ENCODE measurements at places on chromosomes 6 and 20.
A peak's percentile ranks its signal among the peaks of the same experiment; 100 is the strongest.

DNA sequence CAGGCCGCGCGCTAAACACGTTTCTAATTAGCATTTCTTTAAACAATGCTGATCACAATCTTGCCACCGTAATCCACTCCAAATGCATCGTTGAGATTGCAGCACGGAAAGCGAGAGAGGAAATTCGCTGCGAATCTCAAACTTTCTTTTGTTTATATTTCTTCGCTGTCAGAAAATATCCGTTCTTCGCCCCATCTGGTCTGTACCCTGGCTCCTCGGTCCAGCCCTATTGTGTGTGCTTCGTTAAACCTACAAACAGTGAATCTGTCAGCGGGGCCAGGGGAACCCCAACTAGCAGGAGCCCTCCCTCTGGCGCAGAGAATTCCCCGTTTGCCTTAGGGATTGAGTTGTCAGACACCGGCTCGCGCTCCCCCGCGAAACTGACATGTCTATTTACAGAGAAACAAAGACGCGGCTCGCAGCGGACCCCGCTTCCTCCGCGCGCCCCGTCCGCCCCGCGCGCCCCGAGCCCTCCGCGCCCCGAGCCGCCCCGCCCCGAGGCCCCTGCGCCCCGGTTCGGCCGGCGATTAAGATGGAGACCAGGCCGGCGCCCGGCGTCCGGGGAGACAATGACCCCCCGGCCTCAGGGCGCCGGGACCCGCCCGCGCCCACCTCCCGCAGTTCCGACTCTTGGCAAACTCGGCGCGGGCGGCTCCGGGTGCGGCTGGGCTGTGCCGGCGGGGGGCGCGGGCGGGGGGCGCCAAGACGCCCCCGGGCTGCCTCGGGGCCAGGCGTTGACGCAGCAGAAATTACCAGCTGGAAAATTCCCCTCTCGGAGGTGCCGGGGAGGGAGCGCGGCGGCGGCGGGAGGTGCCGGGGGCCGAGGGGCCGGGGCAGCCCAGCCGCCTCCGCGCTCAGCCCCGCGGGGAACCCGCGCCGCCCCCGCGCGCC lies 874 bp downstream of the ZBTB46 start:
- DNase-seq, result peak; percentile 75

DNA sequence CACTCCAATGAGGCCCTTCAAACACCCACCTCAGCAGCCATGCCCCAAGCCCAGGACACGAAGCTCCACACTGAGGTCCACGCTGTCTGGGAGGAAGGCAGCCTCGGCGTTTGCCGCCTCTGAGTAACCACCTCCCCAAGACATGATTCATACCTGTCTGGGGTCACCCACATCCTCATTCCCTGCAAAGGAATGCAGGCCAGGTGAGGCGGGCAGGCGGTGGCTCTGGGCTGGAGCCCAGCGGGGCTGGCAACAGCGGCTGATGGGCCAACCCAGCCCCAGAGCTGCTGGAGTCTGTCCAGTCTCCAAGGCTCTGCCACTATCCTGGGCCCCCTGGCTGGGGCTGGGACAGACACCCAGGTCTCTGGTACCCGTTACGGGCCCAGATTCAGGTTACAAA lies 14.8 kb downstream of the PMEPA1 start:
- DNase-seq, result no peak

DNA sequence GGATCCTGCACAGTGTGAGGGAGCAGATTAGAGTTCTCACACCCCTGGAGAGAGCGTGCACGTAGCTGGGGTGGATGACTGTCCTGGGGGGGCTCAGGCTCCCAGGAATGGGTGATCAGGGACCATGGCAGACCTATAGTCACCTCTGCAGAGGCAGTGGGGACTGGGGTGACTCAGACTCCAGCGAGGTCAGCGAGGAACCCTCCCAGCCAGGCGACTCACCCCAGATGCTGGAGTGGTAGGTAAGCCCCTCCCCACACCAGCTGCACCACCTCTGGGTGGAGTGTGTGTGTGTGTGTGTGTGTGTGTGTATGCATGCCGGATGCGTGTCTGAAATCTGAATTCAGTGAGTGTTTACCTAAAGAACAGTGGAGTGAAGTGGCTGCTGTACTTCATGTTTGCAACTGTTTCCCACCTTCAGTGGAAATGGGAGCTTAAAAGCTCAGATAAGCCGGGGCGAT lies 17.4 kb upstream of the GTSF1L start:
- no peak for DNase-seq

DNA sequence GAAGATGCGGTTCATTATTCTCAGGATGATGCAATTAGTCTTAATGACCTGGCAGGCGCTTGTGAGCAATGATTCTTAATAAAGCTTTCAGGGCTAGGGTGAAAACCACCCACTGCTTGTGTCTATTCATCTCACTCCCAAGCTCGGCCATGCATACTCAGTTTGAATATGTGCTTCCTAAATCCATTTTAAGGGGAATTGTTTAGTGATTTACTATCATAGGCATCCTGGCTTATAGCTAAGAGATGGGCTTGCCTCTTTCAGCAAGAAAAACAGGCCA lies 141.1 kb upstream of the SLC24A3 start:
- DNase-seq, result peak; percentile 38

DNA sequence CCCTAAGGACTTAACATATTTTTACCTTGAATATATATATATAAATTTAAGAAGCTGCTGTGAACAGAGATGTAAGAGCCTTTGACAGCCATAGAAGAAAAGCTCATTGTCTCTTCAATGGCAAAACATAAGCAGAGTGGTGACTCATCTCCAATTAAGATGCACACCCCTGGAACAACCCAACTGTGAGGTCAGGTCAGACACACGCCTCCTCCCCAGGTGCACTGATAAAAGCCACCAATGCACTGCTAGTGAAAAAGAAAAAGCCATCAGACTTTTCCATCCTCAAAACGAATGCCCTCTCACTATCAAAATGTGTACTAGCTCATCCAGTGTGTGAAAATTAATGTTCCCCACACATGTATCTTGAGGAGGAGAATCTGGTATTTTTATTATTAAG lies 100.1 kb downstream of the SMLR1 start:
- DNase-seq, result no peak

DNA sequence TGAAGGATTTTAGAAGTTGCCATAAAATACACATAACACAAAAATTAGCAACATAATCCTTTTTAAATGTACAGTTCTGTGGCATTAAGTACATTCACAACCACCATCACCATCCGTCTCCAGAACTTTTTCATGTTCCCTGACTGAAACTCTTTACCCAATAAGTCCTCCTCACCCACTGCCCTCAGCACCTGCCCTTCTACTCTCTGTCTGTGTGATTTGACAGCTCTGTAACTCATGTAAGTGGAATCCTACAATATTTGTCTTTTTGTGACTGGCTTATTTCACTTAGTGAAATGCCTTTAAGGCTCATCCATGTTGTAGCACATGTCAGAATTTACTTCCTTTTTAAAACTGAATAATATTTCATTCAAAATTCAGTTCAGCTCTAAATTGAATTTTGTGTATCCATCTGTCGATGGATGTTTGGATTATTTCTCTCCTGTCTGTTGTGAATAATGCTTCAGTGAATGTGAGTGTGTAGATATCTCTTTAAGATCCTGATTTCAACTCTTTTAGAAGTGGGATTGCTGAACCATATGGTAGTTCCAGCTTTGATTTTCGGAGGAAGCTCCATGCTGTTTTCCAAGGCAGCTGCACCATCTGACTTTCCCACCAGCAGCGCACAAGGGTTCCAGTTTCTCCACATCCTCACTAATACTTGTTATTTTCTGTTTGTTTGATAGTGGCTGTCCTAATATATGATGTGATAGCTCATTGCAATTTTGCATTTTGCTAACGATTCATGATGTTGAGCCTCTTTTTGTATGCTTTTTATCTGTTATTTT lies 4.2 kb downstream of the ENTPD6 start:
- no peak for DNase-seq

DNA sequence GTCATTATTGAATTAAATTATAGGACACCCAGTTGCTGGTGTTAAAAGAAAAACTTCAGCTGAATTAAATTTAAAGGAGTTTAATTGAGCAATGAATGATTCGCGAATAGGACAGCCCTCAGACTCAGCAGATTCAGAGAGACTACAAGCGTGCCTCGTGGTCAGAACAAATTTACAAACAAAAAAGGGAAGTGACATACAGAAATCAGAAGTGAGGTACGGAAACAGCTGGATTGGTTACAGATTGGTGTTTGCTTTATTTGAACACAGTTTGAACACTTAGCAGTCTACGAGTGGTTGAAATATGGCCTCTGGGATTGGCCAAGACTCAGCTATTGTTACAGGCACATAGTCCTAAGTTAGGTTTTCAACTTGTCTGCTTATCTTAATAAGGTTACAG lies 25.8 kb upstream of the TNFRSF21 start:
- no peak for DNase-seq

- peak; percentile 25 for DNase-seq
These were observed 64.8 kb downstream of the CARMIL1 start for GRCh38 chr6:25343984-25344383.

Measured in GM13976 (cell line).